CD4-positive, alpha-beta T cell treated with Interleukin-1 beta for 1 hour (primary cell): ENCODE measurements at places on chromosomes 5 and 9.

GRCh38 chr5:57315941-57316340, 142.1 kb downstream of the GPBP1 start:
- no peak for DNase-seq

GRCh38 chr5:59099270-59099994, 516.6 kb downstream of the RAB3C start:
- DNase-seq: peak; percentile 46

DNA sequence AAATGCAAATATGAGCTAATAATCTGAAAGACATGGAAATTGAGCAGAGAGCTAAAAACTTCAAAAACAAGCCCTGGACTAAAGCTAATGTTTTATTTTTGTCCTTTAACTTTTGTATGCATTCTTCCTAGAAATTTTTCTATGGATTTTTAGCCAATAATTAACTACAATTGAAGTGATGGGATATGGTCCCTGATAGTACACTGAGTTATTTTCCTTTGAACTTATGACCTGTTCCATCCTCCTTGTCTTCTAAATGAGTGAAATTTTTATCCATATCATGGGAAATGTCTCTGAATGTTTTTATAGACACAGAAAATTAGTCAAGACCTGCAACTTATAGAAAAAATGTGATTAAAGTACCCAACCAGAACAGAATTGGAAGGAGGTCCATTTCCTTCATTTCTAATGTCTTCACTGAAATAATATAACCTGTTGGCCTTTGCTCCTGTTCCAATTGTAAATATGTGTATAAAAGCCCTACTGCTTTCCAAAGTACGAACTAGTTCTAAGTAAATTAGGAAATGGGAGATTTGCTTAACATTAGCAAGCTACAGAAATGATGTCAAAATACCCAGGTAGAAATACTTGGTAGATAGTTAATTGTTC, 11.3 kb upstream of the ERAP2 start:
- DNase-seq: no peak

DNA sequence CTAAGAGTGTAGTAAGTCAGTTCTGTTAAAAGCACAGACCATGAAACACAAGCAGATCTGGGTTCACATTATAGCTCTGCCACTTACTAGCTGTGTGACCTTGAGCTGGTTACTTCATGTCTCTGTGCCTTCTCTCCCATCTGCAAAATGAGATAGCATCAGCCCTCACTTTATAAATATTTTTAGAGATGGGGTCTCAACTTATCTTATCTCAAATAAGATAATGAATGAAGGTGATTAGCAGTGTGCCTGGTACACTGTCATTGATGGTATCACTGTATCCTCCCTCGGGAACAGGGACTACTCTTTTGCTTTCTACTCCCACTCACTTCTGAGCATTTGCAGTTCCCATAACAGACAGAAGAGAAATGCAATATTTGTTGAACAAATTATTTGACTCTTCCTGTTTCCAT, 52.4 kb downstream of the GALNT10 start:
- DNase-seq: no peak

- DNase-seq: no peak
Observed at GRCh38 chr5:19044931-19045695, 942.9 kb downstream of the CDH18 start.

GRCh38 chr9:115133649-115134048, 15.7 kb upstream of the TNC start:
- DNase-seq: no peak

- no peak for DNase-seq
Observed at GRCh38 chr5:3593771-3594509, 1.7 kb upstream of the IRX1 start.

DNA sequence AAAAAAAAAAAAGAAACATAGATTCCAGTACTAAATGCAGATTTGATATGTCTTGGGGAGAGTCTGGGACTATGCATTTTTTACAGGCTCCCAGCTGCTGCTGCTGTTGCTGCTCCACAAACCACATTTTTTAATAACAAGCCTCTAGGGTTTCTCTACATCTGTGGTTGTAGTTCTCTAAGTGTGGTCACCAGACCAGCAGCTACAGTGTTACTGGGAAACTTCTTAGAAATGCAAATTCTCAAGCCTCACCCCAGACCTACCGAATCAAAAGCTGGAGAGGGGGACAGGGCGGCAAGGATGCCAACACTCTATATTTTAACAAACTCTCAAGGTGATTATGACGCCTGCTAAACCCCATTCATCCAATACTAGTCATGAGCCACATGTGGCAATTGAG, 293.4 kb upstream of the PTGER4 start:
- DNase-seq: peak; percentile 56
